ENCODE measurements at places on chromosomes 12 and 14. TPM values are rescaled to one million over a fixed set of nuclear protein-coding genes. Genes with fewer than 3 reads are reported as not detected.

GRCh38 chr14:96065661-96066459, 26.7 kb downstream of the C14orf132 start:
- DNase-seq, result peak; percentile 22

GRCh38 chr14:34539407-34540180, at the start of gene EAPP:
TSS of gene EAPP (minus strand) at chr14:34539701. CDS start at chr14:34539628, 73 bp downstream.
- DNase-seq, result peak; percentile 100

- no peak for DNase-seq
Observed at GRCh38 chr12:83826112-83826511, 1086.5 kb downstream of the SLC6A15 start.

DNA sequence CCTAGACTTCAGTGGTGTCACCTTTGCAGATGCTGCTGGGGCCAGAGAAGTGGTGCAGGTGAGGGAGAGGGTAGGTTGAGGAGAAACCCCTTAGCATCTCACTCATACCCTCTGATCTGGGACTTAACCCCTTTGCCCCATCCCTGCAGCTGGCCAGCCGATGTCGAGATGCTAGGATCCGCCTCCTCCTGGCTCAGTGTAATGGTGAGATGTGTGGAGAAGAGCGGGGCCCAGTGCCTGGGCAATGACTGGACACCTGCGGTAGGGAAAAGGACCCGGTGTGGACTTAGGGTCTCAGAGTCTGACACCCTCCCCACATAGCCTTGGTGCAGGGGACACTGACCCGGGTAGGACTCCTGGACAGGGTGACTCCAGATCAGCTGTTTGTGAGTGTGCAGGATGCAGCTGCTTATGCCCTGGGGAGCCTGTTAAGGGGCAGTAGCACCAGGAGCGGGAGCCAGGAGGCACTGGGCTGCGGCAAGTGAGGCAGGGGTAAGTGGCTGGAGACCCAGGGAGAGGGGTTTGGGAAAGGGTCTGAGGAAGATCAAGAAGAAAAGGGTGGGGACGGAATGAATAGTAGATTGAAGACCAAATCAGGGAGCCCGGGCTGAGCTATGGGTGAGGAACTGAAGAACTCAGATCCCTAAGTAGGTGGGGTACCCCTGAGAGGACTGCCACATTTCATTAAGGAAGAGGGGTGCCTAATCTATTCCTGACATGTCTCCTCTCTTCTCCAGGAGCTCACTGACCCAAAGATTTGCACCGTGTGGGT, 7.6 kb downstream of the B4GALNT1 start:
- DNase-seq, result peak; percentile 38

DNA sequence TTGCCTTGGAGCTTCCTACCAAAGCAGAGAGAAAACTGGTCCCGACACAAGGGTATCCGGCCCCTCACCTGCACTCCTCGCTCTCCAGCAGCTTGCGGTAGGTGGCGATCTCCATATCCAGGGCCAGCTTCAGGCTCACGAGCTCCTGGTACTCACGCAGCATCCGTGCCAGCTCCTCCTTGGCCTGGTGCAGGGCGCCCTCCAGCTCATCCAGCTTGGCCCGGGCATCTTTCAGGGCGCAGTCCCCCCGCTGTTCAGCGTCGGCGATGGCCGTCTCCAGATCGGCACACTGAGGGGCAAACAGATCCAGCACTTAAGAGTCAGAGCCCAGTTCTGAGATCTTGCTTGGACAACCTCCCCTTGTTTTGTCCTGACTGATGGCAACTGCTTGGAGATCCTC, 13.7 kb downstream of the KRT72 start:
- peak; percentile 61 for DNase-seq

GRCh38 chr12:121918679-121919038, 267 bp downstream of the CFAP251 start:
- DNase-seq, result no peak

Gene GZMH
- total RNA-seq, result 0.48 TPM

Gene OR4E2
- not detected for total RNA-seq

Gene TMPRSS12
- total RNA-seq, result not detected

Measured in cardiac septum (tissue), 1 donor.